Upper lobe of left lung (tissue), 6 donors: ENCODE measurements at places on chromosomes 11 and 22.

- no peak for DNase-seq
Observed at GRCh38 chr11:91587131-91587530, 637.5 kb upstream of the FAT3 start.

GRCh38 chr11:32602657-32603415 lies 19.2 kb downstream of the EIF3M start:
- DNase-seq: no peak

GRCh38 chr11:71240865-71241691 lies 11.3 kb downstream of the SHANK2 start:
- peak; percentile 80 for DNase-seq

GRCh38 chr11:2477254-2477653 lies 32.4 kb downstream of the KCNQ1 start:
- no peak for DNase-seq

DNA sequence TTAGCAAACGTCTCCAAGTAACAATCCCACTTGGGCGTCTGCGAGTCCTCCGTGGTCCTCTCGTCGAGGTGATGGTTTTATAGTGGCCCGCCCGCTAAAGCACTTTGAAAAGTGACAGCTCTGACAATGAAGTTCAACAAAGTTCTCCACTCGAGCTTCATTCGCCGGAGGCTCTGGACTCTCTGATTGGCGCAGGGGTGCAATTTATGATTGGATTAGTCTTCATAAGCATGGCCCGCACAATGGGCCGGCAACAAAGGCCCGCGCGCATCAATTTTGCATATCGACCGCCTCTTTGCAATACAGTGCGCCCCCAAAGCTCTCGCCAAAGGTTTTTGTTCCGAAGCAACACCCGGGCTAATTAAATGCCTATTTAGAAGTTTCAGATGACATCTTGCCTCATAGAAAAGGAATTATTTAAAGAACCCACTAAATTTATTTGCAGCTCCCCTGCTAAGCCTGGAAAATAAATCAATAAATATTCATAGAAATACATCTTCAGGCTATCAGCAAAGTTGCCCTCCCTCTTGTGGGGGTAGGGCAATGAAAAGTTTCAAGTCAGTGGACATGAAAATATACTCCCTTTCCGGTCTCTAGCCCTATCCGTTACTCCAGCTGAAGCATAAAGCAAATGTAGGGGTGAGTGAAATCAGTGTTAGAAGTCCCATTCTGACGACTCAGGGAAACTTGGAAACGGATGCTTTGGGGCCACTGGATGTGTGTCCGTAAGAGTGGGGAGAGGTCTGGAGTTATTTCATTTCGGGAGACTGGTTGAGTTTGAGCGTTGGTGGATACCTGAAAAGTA lies at the start of gene DBX1:
Gene DBX1 (minus strand): TSS at position 51 of the 805 bp plus-strand sequence. CDS start 151 bp downstream, outside the sequence.
- DNase-seq: no peak

DNA sequence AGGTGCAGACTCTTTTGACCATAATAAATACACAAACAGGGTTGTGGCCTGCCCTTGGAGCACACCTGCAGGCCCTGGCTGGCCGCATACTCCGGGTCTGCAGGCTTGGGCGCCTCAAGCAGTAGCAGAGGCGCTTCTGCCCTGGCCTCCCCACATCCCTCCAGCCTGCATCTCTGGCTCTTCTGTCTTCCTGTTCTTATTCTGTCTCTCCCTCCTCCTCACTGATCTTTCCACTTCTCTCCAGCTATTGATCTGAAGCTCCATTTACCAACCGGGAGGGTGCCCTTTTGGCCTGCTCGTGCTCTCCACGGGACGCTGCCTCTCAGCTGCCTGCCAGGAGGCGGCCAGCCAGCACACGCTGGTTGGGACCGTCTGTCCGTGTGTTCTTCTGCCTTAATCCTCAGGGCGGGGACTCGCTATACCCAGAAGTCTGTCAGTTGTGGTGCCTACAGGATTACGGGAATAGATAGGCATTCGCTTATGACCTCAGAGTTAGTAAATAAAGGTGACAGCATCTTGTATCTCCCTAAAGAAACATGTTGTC lies 5.2 kb downstream of the UPB1 start:
- peak; percentile 52 for DNase-seq

GRCh38 chr11:19771463-19771862 lies 58.8 kb downstream of the NAV2 start:
- no peak for DNase-seq

- no peak for DNase-seq
Observed at GRCh38 chr11:92330114-92330513, 105.5 kb downstream of the FAT3 start.

GRCh38 chr11:103085758-103086365 lies 6.1 kb downstream of the DCUN1D5 start:
- no peak for DNase-seq

GRCh38 chr22:19984851-19985811 lies 31.5 kb downstream of the ARVCF start:
- no peak for DNase-seq

GRCh38 chr11:120643284-120643683 lies 131.7 kb downstream of the GRIK4 start:
- DNase-seq: no peak

- DNase-seq: peak; percentile 83
Observed at GRCh38 chr11:65181569-65182257, at the start of gene CAPN1. CAPN1 (plus strand) TSS chr11:65181928; CDS start chr11:65182702, 774 bp downstream.

- no peak for DNase-seq
Observed at GRCh38 chr11:63890368-63890767, 26.6 kb downstream of the RCOR2 start.

- DNase-seq: peak; percentile 77
Observed at GRCh38 chr22:42794551-42795510, 62.2 kb downstream of the ARFGAP3 start.

DNA sequence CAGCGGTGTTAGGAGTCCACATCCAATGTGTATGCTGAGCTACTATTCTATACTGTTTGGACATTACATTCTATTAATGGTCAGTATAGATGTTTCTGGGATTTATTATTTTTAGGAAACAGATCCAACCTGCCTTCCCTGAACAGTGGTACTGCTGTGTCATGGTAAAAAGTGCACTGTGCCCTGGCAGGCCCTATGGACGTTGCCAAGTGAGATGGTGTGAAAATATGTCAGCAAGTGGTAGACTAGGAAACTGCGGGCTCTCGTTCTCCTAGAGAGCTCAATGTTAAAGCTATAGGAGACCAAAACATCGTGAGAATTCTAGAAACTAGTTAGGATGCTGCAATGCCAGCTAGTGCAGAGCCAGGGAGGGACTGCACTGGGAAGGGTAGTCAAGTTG lies 26.0 kb upstream of the CYP2D6 start:
- DNase-seq: no peak

DNA sequence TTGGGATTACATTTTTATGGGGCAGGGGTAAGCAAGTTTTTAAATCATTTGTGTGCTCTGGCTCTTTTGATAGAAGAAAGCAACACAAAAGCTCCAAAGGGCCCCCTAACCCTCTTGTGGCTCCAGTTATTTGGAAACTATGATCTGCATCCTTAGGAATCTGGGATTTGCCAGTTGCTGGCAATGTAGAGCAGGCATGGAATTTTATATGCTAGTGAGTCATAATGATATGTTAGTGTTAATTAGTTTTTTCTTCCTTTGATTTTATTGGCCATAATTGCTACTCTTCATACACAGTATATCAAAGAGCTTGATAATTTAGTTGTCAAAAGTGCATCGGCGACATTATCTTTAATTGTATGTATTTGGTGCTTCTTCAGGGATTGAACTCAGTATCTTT lies 10.1 kb downstream of the RAG1 start:
- no peak for DNase-seq

- DNase-seq: no peak
Observed at GRCh38 chr11:122786896-122787295, 51.4 kb upstream of the CRTAM start.
